ENCODE measurements at places on chromosomes 2 and 18.

DNA sequence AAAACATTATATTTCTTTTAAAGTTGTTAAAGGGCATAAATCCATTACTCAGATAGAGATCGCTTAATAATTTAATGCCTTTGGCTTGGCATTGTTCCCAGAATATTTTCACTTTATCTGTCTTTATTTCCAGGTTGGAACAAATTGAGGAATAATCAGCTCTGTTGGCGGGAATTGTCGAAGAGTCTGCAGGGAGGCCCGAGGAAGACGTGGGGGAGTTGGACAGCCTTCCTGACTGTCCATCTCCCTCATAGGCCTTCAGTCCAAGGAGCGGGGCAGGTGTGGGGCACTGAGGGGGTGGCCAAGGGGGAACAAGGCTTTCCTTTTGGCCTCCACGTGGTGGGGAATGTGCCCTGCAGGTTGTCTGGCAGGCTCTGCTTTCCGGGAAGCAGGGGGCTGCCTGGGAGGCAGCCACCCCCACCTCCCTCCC is 179.6 kb downstream of the ZBTB7C start:
- no peak for DNase-seq

DNA sequence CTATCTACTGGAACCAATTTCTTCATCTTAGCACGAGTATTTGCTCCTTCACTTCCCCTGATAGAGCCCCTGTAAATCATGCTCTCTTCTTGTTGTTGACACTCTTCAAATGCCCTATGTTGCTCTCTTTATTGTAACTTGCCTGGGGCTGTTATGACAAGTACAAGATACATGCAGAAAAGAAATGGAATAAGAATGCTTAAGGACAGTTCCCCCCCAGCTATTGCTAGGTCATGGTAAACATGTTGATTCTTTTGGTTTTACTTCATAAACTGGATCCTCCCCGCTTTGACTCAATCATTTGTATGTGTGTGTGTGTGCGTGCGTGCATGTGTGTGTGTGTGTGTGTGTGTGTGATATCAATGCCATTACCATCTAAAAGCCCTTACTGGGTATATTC is 368.5 kb upstream of the CNTNAP5 start:
- no peak for DNase-seq

DNA sequence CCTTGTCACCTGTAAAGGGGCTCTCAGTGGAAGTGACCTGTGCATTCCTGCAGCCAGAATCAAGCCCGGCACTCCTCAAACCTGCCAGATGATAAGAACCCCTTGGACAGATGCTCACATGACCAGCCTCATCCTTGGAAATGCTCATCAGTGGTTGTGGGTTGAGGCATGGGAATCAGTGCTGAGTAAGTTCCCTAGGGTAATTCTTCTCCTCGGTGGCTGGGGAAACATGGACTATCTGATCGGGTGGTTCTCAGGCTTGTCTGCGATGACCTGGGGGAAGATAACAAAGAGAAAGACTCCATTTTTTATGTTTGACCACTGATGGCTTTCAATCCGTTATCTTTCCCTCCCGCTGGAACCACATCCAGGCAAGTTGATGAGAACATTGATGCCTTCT is 84.0 kb downstream of the SPP2 start:
- no peak for DNase-seq

- no peak for DNase-seq
Observed at GRCh38 chr2:159735648-159736047, 23.3 kb downstream of the MARCHF7 start.

DNA sequence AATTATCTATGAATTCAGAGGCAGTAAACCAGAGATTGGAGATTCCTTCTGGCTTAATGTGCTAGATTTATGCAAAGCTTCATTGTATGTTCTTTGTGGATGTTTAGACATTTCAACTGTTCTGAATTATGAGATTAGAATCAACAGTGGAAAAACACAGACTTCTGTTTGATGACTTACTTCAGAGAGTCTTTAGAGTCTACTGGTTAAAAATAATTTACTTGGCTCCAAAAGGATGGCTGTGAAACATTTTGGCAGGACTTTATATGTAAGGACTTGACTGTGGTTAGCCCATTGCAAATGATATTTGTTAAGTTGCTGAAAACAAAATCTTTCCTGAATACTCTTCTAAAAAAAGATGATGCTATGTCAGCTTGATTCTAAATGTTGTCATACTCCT is 25.5 kb upstream of the LRRC30 start:
- DNase-seq: no peak

- DNase-seq: no peak
Observed at GRCh38 chr18:63284827-63285733, 34.5 kb downstream of the BCL2 start.

GRCh38 chr2:233972941-233973575 is 55.9 kb downstream of the TRPM8 start:
- no peak for DNase-seq

DNA sequence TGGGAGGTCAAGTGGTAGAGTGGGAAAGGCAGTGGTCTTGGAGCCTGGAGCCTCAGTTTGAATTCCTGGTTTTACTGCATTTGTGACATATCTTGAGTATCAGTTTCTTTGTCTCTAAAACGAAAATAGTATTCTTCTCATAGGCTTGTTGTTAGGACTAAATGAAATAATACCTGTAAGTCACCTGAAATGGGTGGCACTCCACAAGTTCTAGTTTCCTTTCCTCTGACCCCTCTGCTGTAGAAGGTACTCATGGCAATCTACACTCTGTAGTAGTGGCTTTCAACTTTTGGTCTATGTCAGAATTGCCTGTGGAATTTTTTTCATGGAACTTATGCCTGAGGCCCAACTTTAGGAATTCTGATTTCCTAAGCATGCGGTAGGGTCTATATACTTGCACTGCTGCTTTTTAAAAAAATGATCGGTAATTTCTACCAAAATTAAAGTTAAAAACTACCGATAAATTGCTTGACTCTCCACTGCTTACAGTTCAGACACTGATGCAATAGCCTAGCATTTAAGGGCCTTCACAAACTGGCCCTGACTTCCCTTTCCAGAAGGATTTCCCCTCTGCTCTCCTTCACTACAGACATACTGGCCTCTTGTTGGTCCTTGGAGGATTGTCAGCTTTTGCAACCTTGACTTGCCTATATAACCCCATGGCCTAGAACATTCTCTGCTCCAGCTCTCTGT is 47.2 kb downstream of the PLEK start:
- no peak for DNase-seq

GRCh38 chr2:176117162-176117822 is 714 bp downstream of the HOXD10 start:
- no peak for DNase-seq

DNA sequence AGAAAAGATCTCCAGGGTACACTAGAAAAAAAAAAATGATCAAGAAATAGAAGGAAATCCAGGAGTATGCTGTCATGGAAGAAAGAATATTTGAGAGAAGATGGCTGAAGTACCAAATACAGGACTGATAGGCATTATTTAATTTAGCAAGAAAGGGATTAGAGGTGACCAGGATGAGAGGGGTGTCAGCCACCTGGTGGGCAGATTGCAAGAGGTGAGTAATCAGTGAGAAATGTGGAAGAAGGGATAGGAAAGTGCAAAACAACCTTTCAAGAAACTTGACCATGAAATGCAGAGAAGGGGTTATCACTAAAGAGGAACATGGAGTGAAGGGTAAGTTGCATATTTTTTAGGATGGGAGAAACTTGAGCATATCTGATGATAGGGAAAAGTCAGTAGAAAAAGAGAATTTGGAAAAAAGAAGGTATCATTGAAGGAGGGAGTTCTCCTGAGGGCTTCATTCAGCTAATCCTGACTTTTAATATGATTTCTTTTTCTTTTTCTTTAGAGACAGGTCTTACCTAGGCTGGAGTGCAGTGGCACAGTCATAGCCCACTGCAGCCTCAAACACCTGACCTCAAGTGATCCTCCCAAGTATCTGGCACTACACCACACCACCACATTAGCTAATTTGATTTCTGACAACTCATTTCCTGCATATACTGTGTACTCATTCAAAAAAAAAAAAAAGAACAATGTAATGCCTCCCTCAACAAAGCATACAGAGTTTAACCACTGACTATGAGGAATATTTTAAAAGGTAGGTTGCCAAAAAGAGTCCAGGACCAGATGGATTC is 101.3 kb downstream of the LRP2 start:
- no peak for DNase-seq

DNA sequence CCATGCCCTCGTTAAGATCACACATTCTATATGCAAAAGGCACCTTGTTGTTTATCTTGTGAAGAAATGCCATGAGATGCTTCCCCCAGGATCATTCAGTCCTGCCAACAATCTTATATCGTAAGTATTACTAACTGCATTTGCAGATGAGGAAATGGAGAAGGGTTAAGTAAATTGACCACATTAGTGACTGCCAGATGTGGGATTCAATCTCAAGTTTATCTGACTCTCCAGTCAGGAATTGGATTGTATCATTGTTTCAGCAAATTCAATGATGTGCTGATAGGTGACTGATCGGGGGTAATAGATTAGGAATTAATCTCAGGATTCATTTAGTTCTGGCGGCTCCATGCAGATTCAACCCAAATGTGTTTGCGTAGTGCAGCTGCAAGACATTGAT is 106.2 kb downstream of the CNTNAP5 start:
- DNase-seq: no peak

Data from naive thymus-derived CD8-positive, alpha-beta T cell (primary cell).